ENCODE measurements at places on chromosomes 1 and 21.

GRCh38 chr1:228825041-228825440 is 89.8 kb downstream of the RHOU start:
- DNase-seq, result no peak

GRCh38 chr1:15424981-15425380 is 13.3 kb upstream of the CTRC start:
- DNase-seq, result no peak

GRCh38 chr1:220652995-220653394 is 37.2 kb upstream of the C1orf115 start:
- no peak for DNase-seq

- DNase-seq, result peak; percentile 53
Measured at GRCh38 chr1:210233495-210234328, 1.1 kb downstream of the SERTAD4 start.

- no peak for DNase-seq
Measured at GRCh38 chr1:221806984-221807383, 65.1 kb upstream of the DUSP10 start.

DNA sequence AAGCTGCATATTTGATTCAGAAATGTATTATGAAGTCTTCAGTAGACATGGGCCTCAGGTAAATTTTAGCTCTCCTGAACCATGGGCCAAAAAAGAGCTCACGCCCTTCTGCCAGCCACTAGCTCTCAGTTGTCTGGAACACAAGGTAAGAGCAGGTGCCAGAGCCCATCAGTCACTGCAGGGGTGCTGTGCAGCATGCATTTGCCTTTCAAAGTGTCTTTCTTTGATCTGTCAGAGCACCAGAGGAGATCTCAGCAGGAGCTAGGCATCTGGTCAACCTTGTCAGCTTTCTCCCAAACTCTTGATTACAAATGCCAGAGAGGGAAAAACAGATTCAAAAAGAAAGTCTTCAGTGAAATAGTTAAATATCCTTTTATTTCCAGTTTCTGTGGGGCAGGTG is 332.3 kb downstream of the COL11A1 start:
- DNase-seq, result no peak

- DNase-seq, result no peak
Measured at GRCh38 chr1:195472291-195472690, 1135.9 kb downstream of the KCNT2 start.

DNA sequence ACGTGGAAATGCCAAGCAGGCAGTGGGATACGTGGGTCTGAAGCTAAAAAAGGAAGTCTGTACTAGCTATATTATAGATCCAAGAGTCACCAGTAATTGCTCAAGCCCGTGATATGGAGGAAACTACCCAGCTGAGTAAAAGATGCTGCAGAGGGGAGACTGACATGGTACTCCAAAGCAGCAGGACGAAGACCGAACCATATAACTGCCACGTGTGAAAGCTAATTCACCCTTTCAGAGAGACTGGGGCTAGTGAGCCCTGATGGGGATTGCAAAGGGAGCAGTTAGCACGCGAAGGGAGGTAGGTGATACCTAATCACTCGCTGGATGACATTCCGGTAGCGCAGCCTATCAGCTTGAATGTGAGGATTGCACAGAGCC is 316 bp downstream of the AP4B1 start:
- DNase-seq, result no peak

- no peak for DNase-seq
Measured at GRCh38 chr1:17184161-17184665, 20.7 kb upstream of the PADI1 start.

GRCh38 chr1:41618066-41618825 is 133.8 kb upstream of the EDN2 start:
- no peak for DNase-seq

DNA sequence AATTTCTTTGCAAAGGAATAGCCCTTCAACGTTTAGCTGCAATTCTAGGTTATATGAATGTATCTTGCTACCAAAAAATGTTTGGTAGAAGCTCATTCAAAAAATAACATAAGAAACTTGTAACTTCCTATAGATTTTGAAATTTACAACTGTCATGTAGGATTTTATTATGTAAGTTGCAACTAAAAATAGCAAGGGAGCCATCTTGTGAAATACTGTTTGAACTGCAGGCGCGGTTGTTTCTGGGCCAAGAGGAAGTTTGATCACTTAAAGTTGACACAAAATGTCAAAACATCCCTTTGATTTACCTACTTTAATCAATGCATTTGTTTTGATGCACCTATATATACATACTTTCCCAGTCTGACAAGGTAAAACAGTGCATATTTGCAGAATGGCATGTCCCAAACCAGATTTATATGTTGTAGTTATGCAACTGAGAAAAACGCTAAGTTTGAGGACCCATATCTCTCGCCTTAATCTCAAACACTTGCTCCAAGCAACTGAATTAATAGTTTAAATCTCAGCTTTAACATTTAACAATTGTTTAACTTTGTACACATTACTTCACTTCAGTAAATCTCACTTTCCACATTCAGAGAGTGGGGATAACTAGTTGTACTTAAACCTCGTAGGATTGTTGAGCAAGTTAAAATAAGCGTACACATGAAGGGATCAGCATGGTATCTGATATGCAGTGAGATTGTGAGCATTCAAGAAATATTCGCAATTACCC is 63.9 kb downstream of the KCNK2 start:
- peak; percentile 10 for DNase-seq

DNA sequence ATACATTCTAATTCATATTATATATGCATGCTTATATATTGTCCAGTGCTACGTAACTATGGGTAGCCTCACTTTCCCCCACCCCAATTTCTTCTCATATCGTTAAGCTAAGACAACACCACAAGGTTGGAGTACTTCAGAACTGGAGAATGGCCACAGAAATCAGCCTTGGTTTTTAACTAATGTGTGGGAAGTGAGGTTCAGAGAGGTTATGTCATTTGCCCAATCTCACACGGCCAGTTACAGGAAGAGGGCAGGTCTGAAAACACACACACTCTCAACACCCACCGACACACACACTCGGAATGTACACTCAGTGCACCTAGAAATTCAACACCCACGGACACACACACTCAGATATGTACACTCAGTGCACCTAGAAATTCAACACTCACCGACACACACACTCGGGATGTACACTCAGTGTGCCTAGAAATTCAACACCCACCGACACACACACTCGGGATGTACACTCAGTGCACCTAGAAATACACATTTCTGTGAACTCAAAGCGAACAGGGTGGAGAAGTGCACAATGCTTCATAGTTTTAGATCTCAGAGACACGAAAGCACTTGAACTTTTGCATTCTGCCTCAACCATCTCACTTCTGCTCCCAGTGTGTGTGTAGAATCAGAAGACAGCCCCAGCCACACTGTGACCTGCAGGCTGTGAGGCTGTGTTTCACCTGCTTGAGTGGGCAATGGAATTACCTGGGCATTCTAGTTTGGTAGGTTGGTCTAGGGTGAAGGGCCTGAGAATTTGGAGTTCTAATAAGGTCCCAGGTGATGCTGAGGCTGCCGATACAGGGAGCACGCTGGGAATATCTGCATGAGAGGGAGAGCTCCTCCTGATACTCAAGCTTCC is 170.4 kb downstream of the CLIC6 start:
- no peak for DNase-seq

DNA sequence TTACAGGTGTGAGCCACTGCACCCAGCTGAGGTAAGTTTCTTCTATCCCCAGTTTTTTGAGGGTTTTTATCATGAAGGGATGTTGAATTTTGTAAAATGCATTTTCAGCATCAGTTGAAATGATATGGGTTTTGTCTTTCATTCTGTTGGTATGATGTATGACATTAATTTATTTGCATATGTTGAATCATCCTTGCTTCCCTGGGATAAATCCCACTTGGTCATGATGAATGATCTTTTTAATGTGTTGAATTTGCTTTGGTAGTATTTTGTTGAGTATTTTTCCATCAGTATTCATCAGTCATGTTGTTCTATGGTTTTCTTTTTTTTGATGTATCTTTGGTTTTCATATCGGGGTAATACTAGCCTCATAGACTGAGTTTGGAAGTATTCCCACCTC is 141.0 kb downstream of the RPS6KC1 start:
- no peak for DNase-seq

GRCh38 chr1:92749024-92749634 is 35.8 kb downstream of the EVI5 start:
- DNase-seq, result peak; percentile 36

DNA sequence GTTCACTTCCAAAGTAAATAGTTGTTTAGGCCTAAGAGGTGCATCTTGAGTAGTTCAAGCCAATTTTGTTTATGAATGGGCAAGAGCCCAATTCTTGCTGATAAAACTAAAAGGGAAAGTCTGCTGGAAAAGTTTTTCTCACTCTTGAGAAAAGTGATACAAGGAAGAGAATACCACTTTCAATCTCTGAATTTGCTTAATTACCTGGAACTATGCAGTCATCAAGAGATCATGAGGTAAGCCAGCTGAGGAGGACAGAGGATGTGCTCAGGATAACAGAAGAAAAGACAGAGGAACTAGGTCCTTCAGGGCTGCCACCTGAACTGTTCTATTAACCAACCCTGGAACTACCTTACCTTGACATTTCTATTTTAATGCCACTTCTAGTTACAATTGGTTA is 42.2 kb downstream of the ILDR2 start:
- DNase-seq, result no peak

GRCh38 chr1:4976859-4977440 is 322.5 kb downstream of the AJAP1 start:
- no peak for DNase-seq

DNA sequence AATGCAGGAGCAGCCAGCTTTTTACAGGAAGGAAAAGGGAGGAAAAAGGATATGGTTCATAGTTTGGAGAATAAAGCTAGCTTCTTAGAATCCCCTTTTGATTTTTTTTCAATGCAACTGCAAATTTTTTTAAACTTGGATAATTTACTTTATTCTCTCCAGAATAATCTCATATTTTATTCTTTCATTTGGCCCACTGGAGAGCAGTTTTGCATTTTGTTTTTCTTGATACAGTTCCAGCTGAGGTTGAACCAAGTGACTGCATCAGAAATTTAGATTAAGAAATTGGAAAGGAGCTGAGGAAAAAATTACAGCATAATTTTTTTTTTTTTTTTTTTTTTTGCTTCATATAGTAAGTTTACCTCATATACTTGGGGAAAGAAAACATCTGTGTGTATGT is 22.8 kb downstream of the GABPA start:
- no peak for DNase-seq

Measured in activated CD4-positive, alpha-beta memory T cell treated with anti-CD3 and anti-CD28 coated beads for 36 hours (primary cell).